Right lobe of liver (tissue), 6 donors: ENCODE measurements at places on chromosomes 5 and 9. TPM values are rescaled to one million over a fixed set of nuclear protein-coding genes. Genes with fewer than 3 reads are reported as not detected.

The PCDHB13 gene
- 0.42 TPM for total RNA-seq

The DCANP1 gene
- not detected for total RNA-seq

The SPATA6L gene
- total RNA-seq = 6.0 TPM

The TDRD7 gene
- total RNA-seq = 4.2 TPM

The LCN15 gene
- total RNA-seq = not detected

The TMOD1 gene
- total RNA-seq = 5.9 TPM

The SPEF2 gene
- total RNA-seq = 3.3 TPM

- DNase-seq = peak; percentile 88
Measured at GRCh38 chr9:131402738-131403492, 9.0 kb downstream of the PRRC2B start.

GRCh38 chr9:4832786-4833579, 40.2 kb downstream of the RCL1 start:
- DNase-seq = no peak

DNA sequence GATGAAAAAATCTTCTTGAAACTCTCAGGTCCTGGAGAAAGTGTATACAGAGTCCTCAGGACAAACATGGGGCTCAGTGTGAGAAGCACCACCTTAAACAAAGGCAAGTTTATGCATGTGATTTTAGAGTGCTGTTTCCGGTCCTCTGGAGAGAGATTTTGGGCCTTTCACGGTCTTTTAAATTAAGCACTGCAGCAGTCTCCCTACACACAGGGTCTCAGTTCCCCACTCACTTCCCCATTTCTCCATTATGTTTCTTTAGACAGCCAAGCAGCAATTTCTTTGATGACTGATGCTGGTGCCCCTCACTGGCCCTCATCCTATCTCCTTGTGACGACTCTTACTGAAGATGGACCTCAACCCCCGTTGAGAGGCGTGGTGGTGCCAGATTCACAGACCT, 220.2 kb upstream of the CLINT1 start:
- DNase-seq = no peak

GRCh38 chr5:40406741-40407211, 272.9 kb upstream of the PTGER4 start:
- DNase-seq = no peak

- DNase-seq = no peak
Measured at GRCh38 chr9:27340961-27341511, 44.1 kb upstream of the EQTN start.

- DNase-seq = no peak
Measured at GRCh38 chr5:179879003-179879689, 20.5 kb upstream of the MRNIP start.

DNA sequence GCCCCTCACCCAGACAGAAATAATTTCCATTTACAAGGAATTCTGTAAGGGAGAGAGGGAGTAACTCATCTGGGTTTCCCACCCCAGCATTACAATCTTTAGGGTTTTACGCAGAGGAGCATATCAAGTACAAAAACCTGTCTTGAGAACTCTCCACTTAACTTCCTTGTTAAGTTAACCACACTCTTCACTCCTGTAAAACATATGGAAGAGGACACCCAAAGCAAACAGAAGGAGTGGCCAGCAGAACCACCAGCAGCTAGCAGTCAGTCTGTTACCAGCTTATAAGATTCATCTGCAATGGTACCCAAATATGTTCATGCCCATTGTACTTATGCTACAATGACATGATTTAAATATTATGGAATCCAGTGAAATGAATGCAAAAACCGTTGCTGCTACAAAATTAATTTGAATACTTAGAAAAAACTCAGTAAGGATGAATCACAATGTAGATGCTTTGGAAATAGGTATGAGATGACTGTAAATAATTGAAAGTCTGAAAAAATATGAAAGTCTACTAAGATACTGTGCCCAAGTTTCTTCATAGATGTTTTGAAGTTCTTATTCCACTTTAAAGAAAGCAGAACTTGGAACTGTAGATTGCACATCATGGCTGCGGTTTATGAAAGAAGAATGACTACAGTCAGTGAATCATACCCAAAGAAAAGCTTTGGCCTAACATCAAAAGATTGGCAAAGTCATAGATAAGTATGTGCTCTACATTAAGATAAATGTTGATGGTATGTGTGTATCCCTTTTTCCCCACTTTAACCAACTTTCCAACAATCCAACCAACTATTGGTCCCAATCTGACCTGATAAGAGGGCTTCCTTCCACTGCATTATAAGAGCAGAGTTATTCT, 233.6 kb downstream of the ACTL7B start:
- no peak for DNase-seq

DNA sequence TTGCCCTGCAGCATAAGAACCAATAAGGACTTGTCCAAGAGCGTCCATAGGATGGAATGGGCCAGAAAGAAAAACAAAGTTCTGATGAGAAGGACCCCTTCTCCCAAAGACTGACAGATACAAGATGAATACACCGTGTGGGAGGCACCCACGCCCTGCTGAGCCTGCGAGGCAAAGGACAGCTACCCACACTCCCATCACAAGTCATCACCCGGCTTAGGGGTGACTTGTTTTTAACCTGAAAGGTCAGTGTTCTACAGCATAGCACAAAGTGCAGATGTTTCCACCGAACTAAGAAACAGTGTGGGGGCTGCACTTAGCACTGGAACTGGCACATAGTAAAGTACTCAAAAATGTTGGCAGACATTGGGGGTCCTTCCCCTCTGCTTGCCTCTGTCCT, 13.9 kb downstream of the TNIP1 start:
- no peak for DNase-seq

- DNase-seq = no peak
Measured at GRCh38 chr9:127856094-127856728, 1.8 kb upstream of the ENG start.

DNA sequence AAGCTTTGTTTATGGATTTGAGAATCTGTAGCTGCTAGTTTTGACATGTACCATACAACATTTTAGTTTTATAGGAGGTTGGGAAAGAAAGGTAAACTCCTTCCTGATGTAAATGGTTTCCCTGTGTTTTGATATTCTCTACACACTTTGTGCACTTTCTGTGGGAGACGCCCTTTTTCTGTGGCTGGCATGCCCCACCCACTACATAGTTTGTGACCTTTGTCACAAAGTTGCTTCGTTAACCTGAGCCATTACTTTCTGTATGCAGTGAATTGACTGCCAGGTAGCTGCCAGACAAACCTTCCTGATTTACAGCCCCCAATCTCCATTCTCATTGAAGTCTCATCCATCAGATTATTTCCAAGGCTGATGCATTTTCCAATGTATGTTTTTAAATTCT, 90.6 kb downstream of the NLN start:
- DNase-seq = no peak

DNA sequence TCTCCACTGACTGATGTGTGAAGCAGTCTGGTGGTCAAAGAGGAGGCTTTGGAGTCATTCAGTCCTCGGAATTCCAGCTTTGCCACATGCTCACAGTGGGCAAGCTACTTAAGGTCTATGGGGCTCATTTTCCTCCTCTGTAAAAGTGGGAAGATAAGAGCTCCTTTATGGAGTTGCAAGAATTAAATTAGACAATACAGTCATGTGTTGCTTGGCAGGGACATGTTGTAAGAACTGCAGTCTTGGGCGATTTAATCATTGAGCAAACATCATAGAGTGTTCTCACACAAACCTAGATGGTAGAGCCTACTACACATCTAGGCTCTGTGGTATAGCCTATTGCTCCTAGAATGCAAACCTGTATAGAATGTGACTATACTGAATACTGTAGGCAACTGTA, 253.9 kb downstream of the SH3GL2 start:
- no peak for DNase-seq

DNA sequence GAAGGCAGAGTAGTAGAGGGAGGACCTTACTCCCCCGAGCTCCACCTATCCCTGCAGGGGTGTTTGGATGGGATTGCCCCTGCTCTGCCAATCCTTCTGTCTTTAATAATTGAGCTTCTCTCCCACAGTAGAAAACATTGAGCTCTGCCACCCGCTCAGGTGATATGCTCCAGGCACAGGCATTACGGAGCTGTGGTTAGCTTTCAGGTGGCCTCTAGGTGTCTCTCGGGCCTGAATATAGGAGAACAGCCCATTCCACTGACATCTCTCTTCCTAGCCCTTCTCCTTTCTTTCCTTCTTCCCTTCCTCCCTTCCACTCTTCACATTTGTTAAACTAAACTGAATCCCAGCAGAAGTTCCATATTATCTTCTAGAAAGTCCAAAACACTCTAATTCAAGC, 203.4 kb downstream of the SYK start:
- no peak for DNase-seq
